Activated T-helper 9 cell treated with anti-CD3 and anti-CD28 coated beads, Interleukin-2, amount 50 U/mL, for 16 hours (primary cell): ENCODE measurements at places on chromosomes 3 and 15.

DNA sequence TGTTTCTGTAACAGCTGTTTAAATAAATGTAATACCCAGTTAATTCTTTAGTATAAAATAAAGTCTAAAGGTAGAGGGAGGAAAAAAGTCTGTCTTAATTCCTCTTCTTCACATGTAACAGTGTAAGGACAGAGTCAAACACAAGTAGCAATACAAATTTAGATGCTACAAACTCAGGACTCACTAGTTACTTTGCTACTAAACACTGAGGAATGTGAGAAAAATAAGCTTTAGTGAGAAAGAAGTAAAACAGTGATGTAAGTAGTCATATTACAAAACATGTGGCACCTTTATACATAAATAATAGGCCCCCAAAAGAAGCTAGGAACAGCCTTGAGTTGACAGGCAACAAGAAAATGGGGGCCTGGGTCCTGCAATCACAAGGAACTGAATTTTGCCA lies 113.0 kb downstream of the TBC1D5 start:
- DNase-seq, result no peak

- DNase-seq, result no peak
Measured at GRCh38 chr3:107206945-107207344, 170.3 kb upstream of the CCDC54 start.

DNA sequence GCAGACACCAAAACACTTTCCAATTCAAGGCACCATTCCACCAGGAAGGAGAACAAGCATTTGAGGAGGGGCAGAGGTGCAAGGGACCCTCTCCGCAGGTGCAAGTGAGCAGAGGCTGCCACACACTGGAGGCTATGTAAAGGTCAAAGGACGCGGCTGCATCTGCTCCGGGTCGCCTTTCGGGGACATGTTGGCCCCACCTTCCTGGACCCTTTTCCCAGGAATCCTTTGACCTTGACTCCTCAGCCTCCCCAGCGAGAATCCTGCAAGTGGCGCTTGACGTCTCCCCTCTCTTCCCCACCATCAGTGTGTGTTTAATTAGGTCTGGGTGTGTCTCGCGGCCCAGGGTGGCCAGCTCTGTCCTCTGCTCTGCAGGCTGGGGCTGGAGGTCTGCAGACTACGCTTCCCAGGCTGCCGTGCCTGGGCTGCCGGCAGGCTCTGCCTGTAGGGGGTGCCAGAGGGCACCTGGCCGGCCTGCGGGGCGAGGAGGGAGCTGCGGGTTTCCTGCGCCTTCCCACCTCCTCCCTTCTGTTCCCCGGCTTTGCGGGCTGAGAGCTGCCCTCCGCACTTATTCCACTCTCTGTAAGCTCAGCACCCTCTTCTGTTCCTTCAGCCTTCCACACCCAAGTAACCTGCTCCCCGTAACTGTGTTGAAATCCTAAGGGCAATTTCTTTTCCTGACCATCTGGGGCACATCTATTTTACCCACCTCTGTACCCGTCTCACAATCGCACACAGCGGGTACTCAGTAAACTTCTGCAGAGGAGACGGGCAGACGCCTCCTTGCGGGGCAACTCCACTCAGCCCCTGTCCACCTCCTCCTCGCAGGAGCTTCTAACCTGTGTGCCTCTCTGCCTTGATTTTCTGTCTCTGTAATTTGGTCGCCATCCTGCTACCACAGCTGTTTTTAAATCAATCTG lies 129.8 kb downstream of the NSMCE3 start:
- DNase-seq, result peak; percentile 21

DNA sequence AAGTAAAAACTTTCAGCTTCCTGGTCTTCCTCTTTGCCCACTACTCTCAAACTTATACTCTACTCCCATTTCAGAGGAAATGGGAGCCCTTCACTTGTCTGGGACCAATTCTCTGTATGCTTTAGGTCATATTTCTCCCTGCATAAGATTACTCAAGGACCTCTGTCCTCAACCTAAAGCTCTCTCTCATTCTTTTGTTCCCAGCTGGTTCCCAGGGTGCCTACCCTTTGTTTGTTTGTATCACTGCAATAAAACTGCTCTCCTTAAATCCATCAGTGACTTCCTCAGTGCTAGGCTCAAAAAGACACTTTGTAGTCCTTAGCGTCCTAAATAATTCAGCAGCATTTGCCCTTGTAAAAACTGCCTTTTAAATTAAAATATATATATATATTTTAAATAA lies 2.9 kb downstream of the NGRN start:
- no peak for DNase-seq

- DNase-seq, result no peak
Measured at GRCh38 chr3:159928666-159929065, 60.0 kb upstream of the IL12A start.

DNA sequence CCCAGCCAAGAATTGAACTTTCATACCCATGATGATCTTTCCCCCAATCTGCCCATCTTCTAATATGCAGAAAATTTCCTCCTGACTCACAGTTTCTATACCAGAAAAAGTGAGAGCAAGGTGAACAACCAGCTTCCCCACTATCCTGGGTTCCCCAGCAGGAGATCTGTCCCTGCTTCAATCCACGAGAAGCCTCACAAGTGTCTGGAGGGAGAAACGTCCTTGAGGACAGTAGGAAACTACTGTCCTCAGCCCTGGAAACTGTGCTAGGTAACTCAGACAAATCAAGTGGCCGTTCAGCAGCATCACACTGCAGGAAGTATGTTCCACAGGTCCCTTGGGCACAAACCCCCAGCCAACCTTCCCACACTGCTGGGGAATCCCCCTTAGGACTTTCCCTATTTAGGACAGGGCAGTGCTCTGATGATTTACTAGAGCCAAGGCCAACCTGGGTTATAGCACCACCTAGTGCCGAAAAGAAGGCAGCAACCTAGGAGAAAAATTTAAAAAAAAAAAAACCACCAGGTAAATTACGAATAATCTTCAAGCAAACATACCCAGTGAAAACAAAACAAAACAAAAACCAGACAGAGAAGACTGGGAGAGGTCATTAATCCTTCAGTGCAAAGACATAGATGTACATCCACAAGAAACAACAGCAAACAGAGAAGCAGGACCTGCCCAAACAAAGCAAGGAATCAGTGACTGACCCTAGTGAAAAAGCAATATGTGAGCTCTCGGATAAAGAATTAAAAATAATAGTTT lies 36.0 kb downstream of the MORC1 start:
- DNase-seq, result no peak

DNA sequence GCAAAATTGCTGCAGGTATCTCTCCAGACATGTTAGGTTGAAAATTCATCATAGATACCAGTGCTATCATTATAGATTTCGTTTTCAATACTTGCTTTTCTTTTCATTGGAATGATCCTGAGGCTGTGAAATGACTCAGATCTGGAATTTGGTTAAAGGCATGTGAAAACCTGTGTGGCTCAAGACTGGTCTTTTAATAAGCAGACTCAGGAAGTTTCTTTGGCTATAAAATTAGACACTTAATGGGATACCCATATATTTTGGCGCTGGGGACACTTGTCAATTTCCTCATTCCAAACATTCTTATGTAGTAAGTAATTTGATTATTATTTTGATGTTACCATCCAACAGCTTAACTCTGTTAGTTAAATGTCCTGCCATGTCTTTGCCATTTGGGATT lies 1041.1 kb upstream of the GBE1 start:
- DNase-seq, result no peak

GRCh38 chr15:68435966-68436365 lies 4.0 kb upstream of the ITGA11 start:
- no peak for DNase-seq

- peak; percentile 15 for DNase-seq
Measured at GRCh38 chr3:31980530-31981205, 394 bp downstream of the OSBPL10 start.

DNA sequence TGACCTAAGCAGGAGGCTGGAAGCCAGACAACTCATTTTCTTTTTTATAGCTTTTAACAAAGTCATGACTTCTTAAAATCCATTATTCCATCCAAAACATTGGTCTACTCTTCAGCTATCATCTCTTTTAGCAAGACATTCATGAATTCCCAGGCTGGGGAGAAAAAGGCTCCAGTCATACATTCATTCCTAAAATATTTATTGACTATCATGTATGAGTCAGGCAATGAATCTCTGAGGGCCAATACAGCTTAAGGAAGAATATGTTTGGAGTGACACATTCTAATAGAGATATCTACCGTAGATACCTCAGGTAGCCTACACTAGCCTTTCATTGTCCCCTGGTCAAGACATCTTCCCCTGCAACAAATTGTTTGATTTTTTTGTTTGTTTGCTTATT lies 196.4 kb upstream of the NANOGP8 start:
- DNase-seq, result no peak

- peak; percentile 53 for DNase-seq
Measured at GRCh38 chr15:60548101-60548500, 69.2 kb upstream of the ICE2 start.

DNA sequence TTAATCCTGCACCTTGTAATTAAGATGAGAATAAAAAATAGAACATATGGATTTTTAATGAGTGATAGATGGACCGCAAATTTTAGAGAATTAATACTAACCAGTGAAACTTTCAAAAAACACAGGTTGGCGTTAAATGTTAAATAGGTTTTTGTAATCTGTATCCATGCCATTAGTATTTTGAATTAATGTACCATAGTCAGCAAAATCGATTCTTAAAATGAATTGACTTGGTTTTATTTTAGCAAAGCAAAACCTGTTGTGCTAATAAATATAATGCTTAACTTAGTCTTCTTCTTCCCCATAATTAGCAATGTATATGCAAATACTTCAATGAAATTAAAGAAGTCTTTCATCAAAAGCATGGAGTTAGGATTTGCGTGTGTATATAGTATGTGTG lies 63.1 kb downstream of the EPHA6 start:
- DNase-seq, result no peak

DNA sequence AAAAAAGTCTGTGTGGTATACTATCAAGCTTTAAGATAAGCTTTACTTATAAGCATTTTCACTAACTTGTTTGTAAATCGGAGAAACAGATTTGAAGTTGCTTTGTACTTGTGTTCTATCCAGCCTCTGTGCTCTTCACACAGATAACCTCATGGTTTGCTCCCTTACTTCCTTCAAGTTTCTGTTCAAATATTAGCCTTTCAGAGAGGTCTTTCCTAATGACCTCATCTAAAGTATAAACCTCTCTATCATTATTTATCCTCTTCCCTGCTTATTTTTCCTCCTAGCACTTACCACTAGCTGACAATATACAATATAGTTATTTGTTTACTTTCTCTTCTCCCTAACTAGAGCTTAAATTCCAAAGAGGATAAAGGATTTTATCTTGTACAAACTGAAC lies 180.0 kb downstream of the CBLB start:
- no peak for DNase-seq
